Osteoblast (primary cell): ENCODE measurements at places on chromosomes 16 and 17. TPM values are rescaled to one million over a fixed set of nuclear protein-coding genes. Genes with fewer than 3 reads are reported as not detected.

KRTAP4-5 gene
- total RNA-seq = not detected in 2 replicates

TMEM235 gene
- total RNA-seq = not detected in 2 replicates

GRAP gene
- total RNA-seq = under 0.01 TPM in 1 of 2 replicates, not detected in the other

BAIAP2 gene
- 15.6 and 19.4 TPM in 2 replicates for total RNA-seq

- no peak for DNase-seq
Measured at GRCh38 chr17:81242421-81243332, 3.6 kb downstream of the NDUFAF8 start.

- peak; percentile 8 for DNase-seq
Measured at GRCh38 chr16:50172195-50172922, 19.3 kb downstream of the TENT4B start.

GRCh38 chr17:27326051-27326450, 32.1 kb downstream of the WSB1 start:
- DNase-seq = no peak

DNA sequence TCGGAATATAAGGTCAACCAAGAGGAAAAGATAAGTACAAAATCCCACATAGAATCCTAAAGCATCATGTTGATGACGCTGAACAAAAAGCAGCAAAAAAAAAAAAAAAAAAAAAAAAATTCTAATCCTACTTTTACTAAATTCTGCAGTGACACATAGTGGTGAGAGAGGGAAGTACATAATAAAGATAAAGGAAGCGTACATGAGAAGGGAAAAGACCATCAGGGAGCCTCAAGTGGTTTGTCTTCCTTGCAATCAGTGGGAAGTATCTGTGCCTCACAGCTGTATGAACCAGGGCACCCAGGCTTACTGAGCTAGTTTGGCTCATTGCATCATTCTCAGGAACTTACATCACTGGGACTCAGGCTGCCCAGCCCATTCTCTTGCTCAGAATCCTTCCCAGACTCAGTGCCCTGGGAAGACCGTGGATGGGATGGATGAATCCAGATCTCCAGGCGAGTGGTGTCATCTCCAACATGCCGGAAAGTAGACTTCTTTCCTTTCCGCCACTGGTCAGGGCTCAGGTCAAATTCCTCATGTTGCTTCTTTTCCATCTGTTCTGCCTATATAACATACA, 21.2 kb downstream of the SMG6 start:
- DNase-seq = peak; percentile 73

GRCh38 chr16:1941162-1942046, 1.6 kb downstream of the MSRB1 start:
- DNase-seq = peak; percentile 83

GRCh38 chr17:40322358-40323315, 13.7 kb downstream of the RARA start:
- peak; percentile 96 for DNase-seq
